Activated CD4-positive, alpha-beta memory T cell treated with anti-CD3 and anti-CD28 coated beads, Interleukin-2, amount 10 ng/mL, durations not matched to agents 7 days and 5 days (primary cell): ENCODE measurements at places on chromosomes 1 and 21. TPM values are rescaled to one million over a fixed set of nuclear protein-coding genes. Genes with fewer than 3 reads are reported as not detected.

GRCh38 chr1:245771511-245772281 lies 616.9 kb downstream of the KIF26B start:
- H3K27ac ChIP-seq = no peak overlapping the region
- no peak overlapping the region for H3K4me3 ChIP-seq
- H3K4me1 ChIP-seq = no peaks in the 10 kb centered on the region
- H3K36me3 ChIP-seq = no peaks in the 10 kb centered on the region
- no peaks in the 10 kb centered on the region for H3K27me3 ChIP-seq

GRCh38 chr1:36420836-36421317 lies 23.2 kb upstream of the LSM10 start:
- H3K27me3 ChIP-seq = no peaks in the 10 kb centered on the region
- peak overlapping the region; percentile 73 for H3K27ac ChIP-seq
- H3K36me3 ChIP-seq = no peaks in the 10 kb centered on the region
- DNase-seq = peak; percentile 93

GRCh38 chr1:151416231-151416630 lies 16.9 kb downstream of the PSMB4 start:
- H3K27ac ChIP-seq = no peak overlapping the region
- peaks cover 50% of the 10 kb centered on the region for H3K36me3 ChIP-seq
- H3K4me3 ChIP-seq = no peak overlapping the region

DNA sequence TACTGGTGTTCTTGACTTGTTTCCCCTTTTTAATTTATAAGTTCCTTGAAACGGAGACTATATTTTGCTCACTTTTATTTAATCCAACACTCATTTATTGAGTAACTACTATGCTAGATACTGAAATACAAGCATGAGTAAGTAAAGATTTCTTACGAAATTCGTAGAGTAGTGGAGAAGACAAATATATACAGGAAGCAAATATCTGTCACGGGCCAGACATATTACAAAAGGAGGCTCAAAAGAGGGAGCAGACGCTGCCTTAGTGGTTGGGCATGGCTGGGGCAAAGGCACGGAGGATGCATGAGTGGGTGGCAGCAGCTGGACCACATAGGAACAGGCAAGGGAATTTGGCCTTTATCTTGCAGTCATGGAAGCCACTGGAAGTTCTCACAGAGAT lies 6.8 kb downstream of the NCF2 start:
- H3K4me1 ChIP-seq = peaks cover 27% of the 10 kb centered on the region
- H3K27me3 ChIP-seq = peaks cover 2% of the 10 kb centered on the region

DNA sequence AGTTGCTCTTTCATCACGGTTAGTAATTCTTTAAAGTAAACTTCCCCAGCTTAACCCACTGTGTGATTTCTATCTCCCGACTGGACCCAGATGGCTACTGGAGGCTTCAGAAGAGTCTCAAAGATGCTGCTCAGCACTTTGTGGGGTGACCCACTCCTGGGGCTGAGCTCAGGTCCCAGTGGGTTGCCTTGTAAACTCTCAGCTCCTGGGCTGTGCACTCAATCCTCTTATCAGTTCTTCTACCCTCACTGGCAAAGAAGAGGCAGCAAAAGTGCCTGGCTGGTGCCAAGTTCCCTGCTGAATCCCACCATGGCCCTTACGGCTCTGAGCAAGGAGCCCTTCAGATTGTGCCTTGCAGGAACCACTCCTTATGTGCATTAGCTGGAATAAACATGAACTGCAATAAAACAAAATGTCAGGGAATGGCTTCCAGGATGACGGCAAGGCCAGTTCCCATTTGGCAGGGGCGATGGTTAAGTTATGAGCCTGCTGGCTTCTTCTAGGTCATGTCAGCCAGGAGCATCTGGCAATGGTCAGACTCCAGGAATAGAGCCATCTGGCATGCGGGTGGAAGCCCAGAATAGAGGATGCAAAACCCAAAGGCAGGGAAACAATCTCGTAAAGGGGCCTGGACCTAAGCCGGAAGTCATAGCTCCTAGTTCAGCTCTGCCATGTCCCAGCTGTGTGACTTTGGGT lies 6.8 kb downstream of the MYOC start:
- H3K4me3 ChIP-seq = no peak overlapping the region
- peaks cover 7% of the 10 kb centered on the region for H3K27me3 ChIP-seq
- H3K36me3 ChIP-seq = no peaks in the 10 kb centered on the region

DNA sequence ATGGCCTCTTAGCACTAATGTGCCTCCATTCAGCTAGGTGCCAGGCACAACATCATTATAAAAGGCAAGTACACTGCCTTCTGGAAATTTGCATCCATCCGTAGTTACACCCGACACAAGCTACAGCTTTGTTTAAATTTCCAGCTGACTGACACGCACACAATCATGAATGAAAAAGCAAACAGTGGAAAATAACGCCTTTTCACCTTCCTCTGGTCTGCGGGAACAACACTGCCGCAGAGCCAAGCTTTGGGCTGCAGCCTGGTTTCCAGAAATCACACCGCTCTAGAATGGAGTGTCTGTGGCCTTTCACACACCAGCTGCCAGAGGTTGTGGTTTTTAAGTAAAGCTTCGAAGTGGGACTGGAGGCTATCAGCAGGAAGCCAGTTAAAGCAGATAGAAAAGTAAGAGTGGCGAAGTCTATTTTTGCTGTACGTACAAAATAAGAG lies 142.8 kb upstream of the COA6 start:
- peaks cover 21% of the 10 kb centered on the region for H3K4me1 ChIP-seq
- H3K27me3 ChIP-seq = peaks cover 8% of the 10 kb centered on the region
- no peak overlapping the region for H3K27ac ChIP-seq
- peaks cover 21% of the 10 kb centered on the region for H3K36me3 ChIP-seq
- no peak overlapping the region for H3K4me3 ChIP-seq

DNA sequence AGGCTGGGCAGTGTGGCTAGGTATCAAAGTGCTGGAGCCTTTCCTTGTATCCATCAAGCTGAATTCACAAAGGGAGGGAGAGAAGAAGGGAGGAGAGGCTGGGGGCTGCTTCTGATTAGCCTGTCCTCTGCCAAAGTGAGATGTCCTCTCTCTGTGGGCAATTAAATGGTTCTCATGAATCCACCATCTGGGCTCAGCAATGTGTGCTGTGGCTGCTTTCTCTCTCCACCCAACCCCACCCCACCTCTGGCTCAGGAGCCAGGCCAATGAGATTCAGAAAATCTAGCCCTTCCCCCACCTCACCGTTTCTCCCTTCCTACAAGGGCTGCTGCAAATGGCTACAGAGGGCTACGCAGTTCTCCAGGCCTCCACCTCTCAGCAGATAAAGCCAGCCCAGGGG lies 154.6 kb downstream of the TENT5C start:
- H3K36me3 ChIP-seq = no peaks in the 10 kb centered on the region
- no peak overlapping the region for H3K4me3 ChIP-seq
- peaks cover 11% of the 10 kb centered on the region for H3K4me1 ChIP-seq
- H3K27me3 ChIP-seq = peaks cover 14% of the 10 kb centered on the region

- no peaks in the 10 kb centered on the region for H3K27me3 ChIP-seq
- no peak overlapping the region for H3K4me3 ChIP-seq
- DNase-seq = no peak
- H3K4me1 ChIP-seq = no peaks in the 10 kb centered on the region
These were observed 171.5 kb upstream of the IRF2BP2 start for GRCh38 chr1:234781241-234782065.

DNA sequence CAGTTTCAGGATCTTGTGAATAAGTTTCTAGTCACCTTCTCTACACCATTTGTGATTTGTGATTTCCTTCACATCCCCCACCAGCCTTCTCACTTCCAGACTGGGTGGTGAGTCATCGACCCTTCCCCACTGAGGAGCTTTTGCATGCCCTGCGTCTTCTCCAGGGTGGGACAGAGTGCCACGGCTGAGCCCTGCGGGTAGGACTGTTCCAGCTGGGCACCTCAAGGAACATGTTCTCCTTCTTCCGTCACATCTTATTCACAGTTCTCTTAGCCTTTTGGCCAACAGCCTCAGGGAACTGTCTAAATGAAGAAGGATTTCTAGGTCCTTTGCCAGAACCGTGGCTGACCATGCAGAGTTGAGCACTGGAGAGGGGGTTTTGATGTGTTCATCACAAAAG lies 116.5 kb downstream of the TMEM53 start:
- DNase-seq = no peak
- peaks cover 19% of the 10 kb centered on the region for H3K4me1 ChIP-seq
- H3K27ac ChIP-seq = no peak overlapping the region
- H3K27me3 ChIP-seq = peaks cover 31% of the 10 kb centered on the region
- H3K4me3 ChIP-seq = no peak overlapping the region
- no peaks in the 10 kb centered on the region for H3K36me3 ChIP-seq

GRCh38 chr1:22861764-22862440 lies 110.8 kb downstream of the LACTBL1 start:
- no peak overlapping the region for H3K27ac ChIP-seq
- H3K27me3 ChIP-seq = peaks cover 5% of the 10 kb centered on the region
- no peak overlapping the region for H3K4me3 ChIP-seq
- H3K4me1 ChIP-seq = no peaks in the 10 kb centered on the region
- no peaks in the 10 kb centered on the region for H3K36me3 ChIP-seq

GRCh38 chr21:15206514-15206913 lies 141.7 kb upstream of the NRIP1 start:
- H3K27ac ChIP-seq = no peak overlapping the region
- no peaks in the 10 kb centered on the region for H3K27me3 ChIP-seq
- no peaks in the 10 kb centered on the region for H3K4me1 ChIP-seq

DNA sequence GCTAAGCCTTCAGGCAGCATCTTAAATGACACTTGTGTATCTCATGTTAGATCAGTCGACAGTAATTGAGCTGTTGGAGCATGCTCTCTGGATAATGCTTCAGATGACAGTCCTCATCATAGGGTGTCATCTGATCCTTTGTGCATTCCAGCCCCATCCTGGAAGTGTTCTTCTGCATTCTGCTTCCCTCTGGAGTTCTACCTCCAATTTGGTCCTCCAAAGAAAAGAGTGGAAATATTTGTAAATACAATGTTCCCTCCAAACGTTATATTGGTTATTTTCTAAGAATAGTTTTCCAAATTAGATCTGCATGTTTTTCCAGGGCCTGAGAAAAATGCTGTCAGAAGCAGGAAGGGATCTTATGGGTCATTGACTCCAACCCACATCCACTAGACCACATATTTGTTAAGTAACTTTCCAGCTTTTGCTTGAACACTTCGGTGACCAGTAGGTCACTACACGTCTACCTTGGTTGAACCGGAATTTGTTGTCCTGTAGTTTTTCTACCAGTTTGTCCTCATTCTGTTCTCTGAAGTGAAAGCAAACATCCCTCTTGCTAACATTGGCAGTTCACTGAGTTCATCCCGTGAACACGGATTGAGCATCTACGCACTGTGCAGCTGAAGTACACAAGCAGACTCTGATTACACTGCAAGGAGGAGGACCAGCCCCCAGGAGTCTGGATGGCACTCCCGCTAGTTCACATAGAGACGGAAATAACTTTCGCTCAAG lies 136.0 kb downstream of the TLR5 start:
- DNase-seq = no peak
- H3K27ac ChIP-seq = no peak overlapping the region
- H3K4me3 ChIP-seq = no peak overlapping the region
- no peaks in the 10 kb centered on the region for H3K4me1 ChIP-seq
- H3K27me3 ChIP-seq = peaks cover 16% of the 10 kb centered on the region
- no peaks in the 10 kb centered on the region for H3K36me3 ChIP-seq

DNA sequence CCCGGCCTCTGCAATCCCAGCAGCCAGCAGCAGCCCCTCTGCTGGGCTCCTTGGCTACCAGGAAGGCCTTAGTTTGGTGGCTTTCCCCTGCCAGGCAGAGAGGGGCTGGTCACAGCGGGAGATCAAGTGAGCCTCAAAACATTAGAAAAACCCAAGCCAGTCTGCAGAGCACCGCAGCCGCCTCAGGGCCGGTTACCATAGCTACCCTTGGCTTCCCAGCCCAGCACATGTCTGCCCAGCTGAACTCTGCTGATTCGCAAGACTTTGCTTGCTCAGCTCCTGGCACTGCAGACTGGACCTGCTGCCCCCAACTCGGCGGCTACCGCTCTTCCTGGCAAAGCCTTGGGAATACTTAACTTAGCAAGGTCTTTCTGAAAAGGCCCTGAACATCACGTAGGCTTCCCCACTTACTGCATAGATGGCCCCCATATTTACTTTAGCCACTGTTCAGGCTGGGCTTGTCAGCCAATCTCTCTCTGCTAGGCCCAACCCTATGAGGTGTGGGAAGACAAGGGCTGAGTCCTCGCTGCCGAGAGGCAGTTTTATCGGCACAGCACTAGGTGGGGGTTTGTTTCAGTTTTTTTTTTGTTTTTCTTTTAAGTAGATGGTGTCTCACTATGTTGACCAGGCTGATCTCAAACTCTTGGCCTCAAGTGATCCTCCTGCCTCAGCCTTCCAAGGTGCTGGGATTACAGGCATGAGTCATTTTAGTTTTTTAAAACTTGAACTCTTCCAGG lies 28.6 kb upstream of the PLEKHG5 start:
- no peaks in the 10 kb centered on the region for H3K27me3 ChIP-seq
- H3K36me3 ChIP-seq = peaks cover 8% of the 10 kb centered on the region
- H3K27ac ChIP-seq = no peak overlapping the region
- H3K4me3 ChIP-seq = no peak overlapping the region
- H3K4me1 ChIP-seq = peaks cover 2% of the 10 kb centered on the region
- DNase-seq = no peak

DNA sequence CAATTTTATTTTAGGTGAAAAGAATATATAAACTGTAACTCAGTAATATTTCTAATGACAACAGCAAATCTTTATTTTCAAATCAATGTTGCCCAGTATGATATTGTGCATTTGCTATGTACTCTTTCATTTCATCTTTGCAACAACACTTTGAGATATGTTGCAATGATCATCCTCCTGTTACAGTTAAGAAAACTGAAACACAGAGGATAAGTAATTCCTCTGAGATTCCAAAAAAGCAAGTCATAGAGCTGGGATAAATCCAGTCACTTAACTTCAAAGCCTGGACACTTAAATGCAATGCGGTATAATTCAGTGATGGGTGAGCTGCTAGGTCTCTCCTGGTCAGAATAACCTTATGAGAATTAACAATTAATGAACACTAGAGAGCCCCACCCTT lies 48.6 kb upstream of the EXO1 start:
- no peak overlapping the region for H3K4me3 ChIP-seq
- no peak overlapping the region for H3K27ac ChIP-seq
- H3K36me3 ChIP-seq = no peaks in the 10 kb centered on the region
- H3K4me1 ChIP-seq = no peaks in the 10 kb centered on the region
- H3K27me3 ChIP-seq = peaks cover 12% of the 10 kb centered on the region

DNA sequence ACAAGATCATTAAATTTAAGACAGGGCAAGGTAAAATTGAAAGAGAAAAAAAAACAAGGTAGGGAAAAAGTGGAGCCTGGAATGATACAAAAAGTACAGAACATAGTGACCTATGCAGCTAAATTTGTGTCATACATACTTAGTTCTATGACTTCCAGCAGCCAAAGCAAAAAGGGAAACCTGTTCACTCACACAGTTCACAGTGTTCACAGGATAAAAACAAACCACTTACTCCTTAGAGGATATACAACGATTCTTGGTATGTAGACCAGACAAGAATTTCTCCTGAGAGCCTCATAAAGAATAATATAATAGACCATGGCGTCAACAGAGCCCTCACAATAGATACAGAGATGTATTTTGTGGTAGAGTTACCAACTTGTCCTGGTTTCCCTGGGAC lies 27.5 kb downstream of the COA7 start:
- H3K27me3 ChIP-seq = no peaks in the 10 kb centered on the region
- no peak for DNase-seq
- peaks cover 17% of the 10 kb centered on the region for H3K4me1 ChIP-seq
- no peak overlapping the region for H3K4me3 ChIP-seq

Gene DOCK7
- total RNA-seq = 7.6 TPM

Gene KRTCAP2
- total RNA-seq = 203 TPM

Gene CSMD2
- not detected for total RNA-seq

Gene ACOT11
- total RNA-seq = 0.53 TPM

Gene RORC
- total RNA-seq = 25.4 TPM

Gene GOLT1A
- not detected for total RNA-seq

Gene HFM1
- total RNA-seq = not detected
